Stimulated activated CD8-positive, alpha-beta memory T cell treated with anti-CD3 and anti-CD28 coated beads, Interleukin-4, amount 100 ng/mL, for 4 hours (primary cell): ENCODE measurements at places on chromosomes 1 and 21.

GRCh38 chr21:15667010-15667409 lies 62.8 kb upstream of the USP25 start:
- no peak for DNase-seq

GRCh38 chr1:83762416-83762815 lies 236.5 kb downstream of the TTLL7 start:
- no peak for DNase-seq

GRCh38 chr21:40667967-40668366 lies 179.0 kb downstream of the DSCAM start:
- DNase-seq, result no peak

DNA sequence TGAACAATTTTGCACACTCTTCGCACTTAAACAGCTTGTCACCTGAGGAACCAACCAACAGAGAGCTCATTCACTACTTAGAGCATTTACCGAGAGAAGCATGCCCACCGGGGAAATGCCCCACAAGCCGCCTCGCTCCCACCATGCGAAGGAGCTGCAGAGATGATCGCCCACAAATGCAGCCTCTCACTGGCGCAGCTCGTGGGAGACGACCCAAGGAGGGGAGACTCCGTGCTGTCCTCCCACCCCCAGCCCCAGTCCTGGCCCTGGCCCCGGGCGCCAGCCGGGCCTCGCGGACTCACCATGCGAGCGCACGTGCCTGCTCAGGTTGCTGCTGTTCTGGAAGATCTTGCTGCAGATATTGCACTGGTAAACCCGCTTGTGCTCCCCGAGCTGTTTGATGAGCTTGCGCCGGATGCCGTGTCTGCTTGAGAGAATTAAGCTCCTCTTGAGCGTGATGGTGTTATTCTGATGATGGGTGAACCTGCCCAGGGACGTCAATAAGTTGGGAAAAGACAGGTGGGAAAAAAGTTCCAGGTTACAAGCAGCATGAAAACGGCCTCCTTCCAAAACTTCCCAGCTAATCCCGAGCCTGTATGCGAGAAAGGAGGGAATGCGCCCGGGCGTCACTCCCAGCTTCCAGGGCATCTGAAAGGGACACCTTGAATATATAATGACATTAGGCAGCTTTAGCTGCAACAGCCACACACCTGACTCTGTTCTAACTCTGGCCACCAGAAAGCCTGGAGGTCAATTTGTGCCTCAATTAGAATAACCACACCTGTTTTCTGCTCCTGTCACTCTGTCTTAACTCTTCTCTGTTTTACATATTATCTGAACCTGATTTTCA lies 42.8 kb downstream of the PRDM15 start:
- DNase-seq, result no peak

GRCh38 chr1:9787702-9788101 lies 36.1 kb downstream of the CLSTN1 start:
- peak; percentile 1 for DNase-seq

DNA sequence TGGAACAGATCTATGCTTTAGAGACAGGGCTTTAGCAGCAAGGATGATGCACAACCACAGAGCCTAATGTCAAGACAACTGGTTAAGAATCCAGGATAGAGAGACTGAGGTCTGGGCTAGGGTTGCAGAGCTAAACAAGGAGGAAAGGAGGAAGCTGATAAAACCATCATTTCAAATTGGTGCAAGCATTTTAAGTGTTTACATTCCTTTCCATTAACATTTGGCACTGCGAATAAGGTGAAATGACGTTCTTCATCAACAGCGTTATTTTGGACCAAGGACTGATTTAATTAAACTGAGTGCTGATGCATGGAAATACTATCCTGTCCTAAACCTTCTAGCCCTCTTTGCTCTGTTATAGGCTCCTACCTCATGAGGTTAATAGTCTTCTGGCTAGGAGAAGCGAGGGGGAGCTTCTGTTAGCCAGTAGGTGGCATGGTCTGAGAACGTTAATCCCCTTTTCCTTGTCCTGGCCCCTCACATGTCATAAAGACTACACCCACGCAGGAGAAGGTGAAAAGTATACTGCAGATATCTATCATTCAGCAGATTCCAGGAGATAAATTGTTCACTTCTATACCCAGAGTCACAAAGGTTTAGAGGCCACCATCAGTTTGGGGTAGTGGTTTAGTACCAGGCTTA lies 7.6 kb upstream of the C1orf21 start:
- DNase-seq, result no peak

- no peak for DNase-seq
Measured at GRCh38 chr21:44917446-44918106, 3.1 kb downstream of the ITGB2 start.

DNA sequence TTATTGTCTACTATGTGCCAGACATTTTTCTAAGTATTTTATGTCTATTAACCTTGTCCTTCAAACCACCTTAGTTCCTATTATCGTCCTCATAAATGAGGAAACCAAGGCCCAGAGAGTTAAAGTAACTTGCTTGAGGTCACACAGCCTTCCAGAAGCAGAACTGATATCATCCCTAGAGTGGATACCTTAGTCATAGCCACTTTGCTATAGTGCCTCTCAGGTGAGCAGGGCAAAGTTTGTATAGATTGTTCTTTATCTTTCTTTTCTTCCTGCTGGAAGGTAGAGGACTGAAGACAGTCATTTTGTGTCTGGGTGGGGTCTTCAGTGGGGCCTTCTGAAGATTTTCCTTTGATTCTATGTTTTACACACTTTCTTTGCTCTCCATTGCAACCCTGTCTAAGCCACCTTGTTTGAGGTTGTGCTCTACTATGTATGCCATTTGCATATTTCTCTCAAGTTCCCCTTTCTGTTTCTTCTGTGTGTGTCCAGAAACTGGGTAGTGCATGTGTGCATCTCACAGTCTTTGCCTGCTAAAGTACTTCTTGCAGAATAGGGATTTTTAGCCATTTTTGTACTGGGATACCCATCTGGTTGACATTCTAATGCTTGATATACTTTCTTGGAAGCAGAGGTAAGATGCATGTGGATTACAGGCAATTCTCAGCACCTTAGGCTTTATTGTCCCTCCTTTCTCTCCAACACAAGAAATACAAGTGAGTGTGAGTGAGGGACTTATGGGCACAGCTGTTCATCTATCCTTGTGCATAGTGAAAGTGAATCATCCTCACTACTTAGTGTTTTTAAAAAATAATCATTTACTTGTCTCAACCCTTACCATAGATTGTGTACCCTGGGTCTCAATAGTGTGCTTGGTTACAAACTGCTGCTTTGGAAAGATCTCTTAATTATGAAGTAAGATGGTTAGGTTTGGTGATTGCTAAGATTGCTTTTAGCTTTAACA lies 207.6 kb upstream of the HMCN1 start:
- no peak for DNase-seq

GRCh38 chr1:214261206-214262123 lies 19.5 kb upstream of the SMYD2 start:
- peak; percentile 46 for DNase-seq
